Hair follicle dermal papilla cell (primary cell): ENCODE measurements at places on chromosomes 2 and 18. TPM values are rescaled to one million over a fixed set of nuclear protein-coding genes. Genes with fewer than 3 reads are reported as not detected.

The ANKRD23 gene
- 1.8 and 2.9 TPM in 2 replicates for total RNA-seq

The CYP26B1 gene
- 10.2 and 21.3 TPM in 2 replicates for total RNA-seq

The SCN3A gene
- total RNA-seq: not detected in 2 replicates

The EGR4 gene
- total RNA-seq: 0.12 TPM in 1 of 2 replicates, not detected in the other

The ADCYAP1 gene
- not detected in 2 replicates for total RNA-seq

The RIF1 gene
- total RNA-seq: 35.5 and 50.1 TPM in 2 replicates

The IL36B gene
- total RNA-seq: not detected in 2 replicates

The TMEM169 gene
- 0.97 and 1.8 TPM in 2 replicates for total RNA-seq
